CD4-positive, alpha-beta T cell treated with Interleukin-17A for 4 hours (primary cell): ENCODE measurements at places on chromosomes 3 and 15.
A peak's percentile ranks its signal among the peaks of the same experiment; 100 is the strongest.

DNA sequence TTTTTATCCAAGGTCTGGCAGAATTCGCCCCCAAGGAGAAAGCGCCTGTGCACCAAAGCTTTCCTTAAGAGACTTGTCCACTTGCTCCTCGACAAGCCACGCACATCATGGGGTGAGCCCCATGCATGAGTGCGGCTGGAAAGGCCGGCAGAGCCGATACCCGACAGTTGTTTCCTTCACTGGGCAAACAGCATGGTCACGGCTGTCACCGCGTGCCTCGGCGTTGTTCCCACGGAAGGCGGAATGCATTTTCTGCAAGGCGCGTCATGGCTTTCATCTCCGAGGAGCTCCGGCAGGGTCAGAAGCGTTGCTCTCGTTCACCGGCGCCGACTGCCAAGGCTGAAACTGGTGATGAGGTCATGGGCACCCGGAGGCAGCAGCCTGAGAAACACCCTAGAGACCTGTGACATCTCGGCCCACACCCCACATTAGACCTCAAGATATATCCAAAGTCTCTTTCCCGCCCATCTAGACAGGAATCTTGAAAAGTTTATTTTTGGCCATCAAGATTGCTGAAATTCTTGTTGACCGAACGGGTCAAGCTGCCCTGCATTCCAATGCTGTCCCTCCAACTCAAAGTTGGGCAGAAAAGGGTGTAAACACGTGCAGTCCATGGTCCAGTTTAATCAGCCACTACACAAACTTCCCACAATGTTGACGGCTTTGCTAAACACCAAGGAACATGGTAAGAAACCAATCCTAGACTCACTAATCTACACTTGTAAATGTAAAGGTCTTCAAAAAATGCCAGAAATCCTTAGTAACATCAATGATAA, 604 bp upstream of the TJP1 start:
- DNase-seq: no peak

DNA sequence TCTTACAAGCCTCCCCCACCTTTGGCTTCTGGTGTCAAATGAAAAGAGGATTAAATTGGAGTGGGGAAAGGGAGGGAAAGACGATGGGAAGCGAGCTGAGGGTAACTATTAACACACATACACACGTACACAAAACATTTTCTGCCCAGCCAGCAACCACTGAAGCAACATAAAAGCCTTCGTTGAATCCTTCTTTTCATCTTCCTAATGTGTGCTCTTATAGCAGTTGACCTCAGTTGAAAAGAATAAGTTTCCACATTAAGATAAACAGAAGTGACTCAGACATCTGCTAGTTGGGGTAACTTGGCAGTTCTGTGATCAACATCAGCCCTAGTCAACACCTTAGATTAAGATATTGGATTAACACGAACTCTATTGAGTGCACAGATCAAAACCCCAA, 558.5 kb downstream of the MECOM start:
- no peak for DNase-seq

- DNase-seq: no peak
Observed at GRCh38 chr3:42271786-42272185, 5.8 kb upstream of the CCK start.

- no peak for DNase-seq
Observed at GRCh38 chr15:65991721-65992483, 122.6 kb downstream of the RAB11A start.

- no peak for DNase-seq
Observed at GRCh38 chr15:39738998-39739397, 43.6 kb downstream of the FSIP1 start.

DNA sequence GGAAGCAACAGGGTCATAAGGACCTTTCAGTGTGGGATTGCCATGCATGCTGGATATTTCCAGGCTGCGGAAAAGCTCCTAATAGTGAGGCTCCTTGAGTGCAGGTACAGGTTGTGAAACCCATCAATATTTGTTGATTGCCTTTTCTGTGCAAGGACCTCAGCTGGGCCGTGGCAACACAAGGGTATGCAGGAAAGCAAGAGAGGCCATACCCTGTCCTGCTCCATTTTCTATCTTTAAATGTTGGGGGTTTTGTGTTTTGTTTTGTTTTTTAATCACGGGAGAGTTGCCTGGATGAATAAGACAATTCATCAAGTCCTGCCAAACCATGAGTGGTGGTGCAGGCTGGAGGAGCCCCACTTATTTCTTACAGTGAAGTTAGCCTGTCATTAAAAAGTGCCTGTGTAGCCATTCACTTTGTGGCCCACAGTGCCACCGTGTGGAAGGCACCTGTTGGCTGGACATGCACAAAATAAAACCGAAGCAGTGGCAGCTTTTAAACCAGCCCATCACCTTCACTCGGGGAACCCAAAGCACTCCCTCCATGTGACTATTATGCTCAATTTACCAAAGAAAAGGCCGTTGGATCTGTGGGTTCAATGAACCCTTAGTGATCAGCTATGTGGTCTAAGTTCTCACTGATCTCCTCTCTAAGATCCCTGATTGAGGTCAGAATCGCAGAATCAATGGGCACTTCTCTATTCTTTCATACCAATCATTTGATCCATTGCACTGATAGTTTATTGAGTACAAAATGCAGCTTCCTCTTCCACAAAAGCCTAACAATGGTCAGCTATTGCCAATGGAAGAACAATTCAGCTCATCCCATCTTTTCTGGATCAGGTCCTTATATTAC, 42.2 kb downstream of the CLDN18 start:
- peak; percentile 8 for DNase-seq

DNA sequence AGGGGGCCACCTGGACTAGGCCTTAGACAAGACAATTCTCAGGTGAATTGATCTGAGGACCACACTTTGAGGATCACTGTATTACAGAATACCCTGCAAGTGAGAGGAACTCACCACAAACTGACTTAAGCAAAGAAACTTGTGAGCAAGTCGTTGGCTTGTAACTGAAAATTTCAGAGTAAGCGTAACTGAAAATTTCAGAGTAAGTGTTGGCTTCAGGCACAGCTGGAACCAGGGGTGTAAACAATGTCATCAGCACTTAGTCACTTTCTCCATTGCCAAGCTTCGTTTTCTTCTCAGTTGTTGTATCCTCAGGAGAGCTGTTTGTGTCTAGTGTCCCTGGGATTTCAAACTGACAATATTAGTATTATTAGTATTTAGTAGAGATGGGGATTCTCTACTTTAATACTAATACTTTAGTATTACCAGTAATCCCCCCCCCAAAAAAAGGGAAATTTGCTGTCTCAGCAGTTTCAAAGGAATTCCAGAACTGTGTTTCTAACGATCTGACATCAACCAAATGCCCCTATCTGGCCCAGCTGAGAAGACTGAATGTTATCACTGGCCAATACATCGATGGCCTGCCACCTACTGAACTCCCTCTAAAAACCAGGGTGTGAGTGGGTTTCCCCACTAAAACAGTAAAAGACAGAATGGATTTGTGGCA, 474.4 kb downstream of the NTRK3 start:
- DNase-seq: no peak

DNA sequence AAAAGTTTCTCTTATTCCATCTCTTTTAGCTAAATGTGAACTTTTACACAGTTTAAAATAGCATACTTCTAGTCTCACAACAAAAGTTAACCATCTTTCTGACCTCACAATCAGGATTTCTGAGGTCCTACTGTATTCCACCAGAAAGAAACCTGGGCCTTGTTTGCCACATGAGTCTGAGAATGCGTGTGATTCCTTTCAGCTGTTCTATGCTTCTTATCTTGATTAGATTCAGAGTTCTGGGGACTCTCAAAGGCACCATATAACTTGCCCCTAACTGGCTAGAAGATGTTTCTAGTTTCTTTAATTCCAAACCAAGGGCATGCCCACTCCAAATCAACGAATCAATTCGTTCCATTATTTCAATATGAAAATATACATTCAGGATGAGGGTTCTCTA, 131.1 kb downstream of the ATP8B4 start:
- no peak for DNase-seq

- no peak for DNase-seq
Observed at GRCh38 chr15:92112180-92112579, 258.7 kb downstream of the SLCO3A1 start.

GRCh38 chr3:43025423-43025822, 46.3 kb downstream of the GASK1A start:
- no peak for DNase-seq

DNA sequence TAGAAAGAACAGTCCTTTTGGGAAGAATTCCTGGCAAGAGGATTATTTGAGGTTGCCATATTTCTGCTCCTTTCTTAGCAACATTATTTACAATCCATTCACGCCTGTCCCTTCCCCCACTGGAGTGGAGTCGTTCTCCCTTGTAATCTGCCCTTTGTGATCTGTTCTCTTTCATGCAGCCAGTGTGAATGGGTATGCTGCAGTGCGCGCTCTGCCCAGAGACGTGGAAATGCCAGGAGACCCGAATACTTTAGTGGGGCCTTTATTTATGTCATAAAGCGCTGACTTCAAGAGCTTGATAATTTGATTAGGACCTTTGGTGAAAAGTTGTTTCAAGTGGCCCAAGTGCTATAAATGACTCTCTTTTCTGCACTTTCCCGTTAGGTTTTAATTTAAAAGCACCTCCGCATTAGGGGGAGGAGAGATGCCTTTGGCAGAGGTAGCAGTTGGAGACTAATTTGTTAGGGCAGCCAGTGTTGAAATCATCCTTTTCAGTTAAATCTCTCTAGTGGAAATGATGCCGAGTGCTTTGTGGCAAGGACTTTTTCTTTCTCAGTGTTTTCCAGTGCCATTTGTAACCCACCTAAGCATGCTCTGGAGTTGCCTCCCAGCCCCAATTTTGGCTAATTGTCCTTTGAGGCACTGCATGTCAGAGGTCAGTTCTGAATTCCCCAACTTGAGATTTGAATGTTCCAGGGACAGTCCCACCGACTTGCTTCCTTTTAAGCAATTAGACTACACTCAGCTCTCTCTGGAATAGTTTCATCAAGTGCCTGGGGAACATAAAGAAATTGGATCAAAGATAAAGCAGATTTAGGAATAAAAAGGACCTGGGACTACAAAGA, 52.4 kb downstream of the PSMD6 start:
- peak; percentile 45 for DNase-seq

DNA sequence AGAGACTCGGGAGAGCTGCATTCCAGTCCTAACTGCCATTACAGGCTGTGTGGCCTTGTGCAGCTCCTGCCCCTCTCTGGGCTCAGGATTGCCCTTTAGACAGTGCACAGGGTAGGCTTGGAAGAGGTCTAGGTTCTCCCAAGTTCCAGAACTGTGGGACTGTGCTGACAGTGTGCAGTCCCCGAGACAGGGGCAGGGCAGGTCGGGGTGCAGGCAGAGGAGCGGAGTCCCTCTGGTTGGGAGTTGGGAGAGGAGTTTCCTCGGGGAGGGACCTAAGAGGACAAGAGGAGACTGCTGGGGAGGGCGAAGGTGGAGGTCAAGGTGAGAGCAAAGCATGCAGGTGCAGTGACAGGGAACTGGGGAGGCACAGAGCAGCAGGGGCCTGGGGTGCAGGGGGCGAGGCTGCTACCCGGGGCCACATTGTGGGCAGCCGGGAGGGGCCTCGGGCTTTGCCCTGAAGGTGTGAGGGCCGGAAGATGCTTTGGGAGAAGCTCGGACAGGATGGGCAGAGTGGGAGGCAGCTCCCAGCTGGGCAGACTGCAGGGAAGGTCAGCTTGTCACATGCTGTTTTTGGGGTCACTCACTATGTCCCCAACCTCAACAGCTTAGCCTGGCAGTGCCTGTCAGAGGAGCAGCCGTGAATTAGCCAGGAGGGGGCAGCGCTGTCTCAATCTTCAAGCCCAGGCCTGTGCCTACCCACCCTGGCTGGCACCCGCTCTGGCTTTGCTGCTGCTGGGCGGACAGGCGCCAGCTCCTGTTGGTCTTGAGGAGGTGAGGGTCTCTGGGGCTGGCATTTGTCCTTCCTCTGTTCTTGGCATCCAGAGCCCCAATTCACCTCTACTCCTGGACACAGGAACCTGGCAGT, 15.4 kb upstream of the CSPG4 start:
- peak; percentile 83 for DNase-seq

DNA sequence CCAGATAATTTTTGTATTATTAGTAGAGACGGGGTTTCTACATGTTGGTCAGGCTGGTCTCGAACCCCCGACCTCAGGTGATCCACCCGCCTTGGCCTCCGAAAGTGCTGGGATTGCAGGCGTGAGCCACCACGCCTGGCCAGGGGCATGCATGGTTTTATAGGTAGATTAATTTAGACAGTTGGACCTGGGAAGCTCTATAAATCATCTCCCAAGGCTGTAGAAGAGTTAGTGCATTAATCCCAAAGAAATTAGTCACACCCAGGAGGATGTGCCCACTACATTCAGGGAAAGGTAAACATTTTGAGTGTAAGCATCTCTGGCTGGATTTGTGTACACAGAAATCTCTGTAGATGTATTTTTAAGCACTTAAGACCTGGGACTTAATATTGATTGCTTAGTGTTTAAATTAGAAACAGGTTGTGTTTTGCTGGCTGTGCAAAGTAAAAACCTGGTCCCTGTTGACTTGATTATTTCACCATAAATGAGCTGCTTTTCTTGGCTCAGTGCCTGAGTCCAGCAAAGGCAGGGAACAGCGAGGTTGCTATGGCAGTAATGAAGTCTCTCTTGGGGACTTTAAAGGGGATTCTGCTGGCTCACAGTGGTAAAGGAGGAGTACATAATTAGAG, 19.2 kb downstream of the EXOSC7 start:
- no peak for DNase-seq

GRCh38 chr15:37698679-37699078, 235.8 kb upstream of the TMCO5A start:
- DNase-seq: no peak

DNA sequence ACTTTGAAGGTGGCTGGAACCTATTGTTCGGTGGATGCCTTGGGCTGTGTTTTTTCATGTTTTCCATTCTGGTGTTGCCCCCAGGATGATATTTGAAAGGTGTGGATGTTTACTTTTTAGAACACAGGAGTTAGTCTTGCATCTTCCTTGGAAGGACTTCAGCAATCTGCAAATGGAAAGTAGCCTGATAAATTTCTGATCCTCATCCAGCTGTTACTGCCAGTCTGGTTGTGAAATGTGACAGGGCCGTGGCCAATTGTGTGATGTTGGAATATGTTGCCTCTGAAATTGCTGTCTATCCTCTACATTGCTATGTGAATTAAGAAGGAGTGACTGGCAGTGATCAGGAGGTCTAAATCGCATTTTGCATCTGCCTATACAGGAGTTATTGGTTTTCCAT, 382.5 kb upstream of the C2CD4B start:
- DNase-seq: no peak

GRCh38 chr3:196793246-196793645, 53.6 kb downstream of the PAK2 start:
- no peak for DNase-seq

DNA sequence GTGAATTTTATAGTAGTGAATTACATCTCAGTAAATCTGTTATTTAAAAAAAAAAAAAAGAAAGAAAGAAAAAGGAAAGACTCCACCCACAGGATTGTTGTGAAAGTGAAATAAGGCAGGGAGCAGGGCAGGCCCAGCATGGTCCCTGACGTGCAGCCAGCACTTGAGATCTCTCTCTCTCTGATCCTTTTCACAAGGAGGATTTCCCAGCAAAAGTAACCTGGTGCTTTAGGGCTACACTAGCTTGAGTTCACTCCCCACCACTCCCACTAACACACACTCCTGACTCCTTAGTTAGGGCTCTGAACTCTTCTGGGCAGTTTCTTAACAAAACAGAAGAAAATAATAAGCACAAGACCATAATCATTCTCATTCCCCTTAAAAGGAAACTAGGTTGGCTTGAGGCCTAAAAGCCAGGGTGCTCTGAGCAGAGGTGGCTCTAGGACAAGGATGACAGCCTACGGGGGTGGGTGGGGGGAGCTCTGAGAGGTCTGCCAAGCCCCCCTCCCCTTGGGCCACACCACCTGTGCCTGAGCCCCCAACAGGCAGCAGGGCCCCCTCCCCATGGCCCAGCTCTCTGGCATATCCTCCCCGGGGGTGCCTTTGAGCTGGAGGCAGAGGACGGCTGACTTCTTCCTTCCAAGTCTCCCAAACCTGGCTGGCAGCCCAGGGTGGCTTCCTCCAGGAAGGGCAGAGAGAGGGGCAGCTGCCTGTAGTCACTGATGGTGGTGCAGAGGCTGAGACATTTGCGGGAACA, 856 bp downstream of the TMEM40 start:
- no peak for DNase-seq
